ENCODE measurements at places on chromosomes 4 and X.

GRCh38 chr4:152264106-152264505 lies 271.8 kb downstream of the FBXW7 start:
- DNase-seq, result no peak

GRCh38 chr4:152265149-152265621 lies 270.7 kb downstream of the FBXW7 start:
- no peak for DNase-seq

DNA sequence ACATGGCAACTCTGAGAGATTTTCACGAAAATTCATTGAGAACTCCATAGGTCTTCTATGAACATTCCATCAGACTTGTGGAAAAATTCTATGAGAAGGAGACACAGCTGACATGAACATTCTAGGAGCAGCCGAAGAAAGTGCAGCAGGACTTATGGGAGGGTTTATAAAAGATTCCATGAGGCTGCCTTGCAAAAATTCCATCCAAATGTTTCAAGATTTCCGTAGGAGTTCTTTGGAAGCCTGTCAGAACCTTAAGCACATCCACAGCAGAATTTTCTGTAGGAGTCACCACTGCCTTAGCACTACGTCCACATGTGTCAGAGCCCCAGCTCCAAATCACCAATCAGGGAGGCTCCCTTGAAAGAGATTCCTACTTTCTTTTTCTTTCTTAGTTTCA lies 67.0 kb upstream of the MSX1 start:
- DNase-seq, result no peak

GRCh38 chrX:6732101-6732500 lies 197.2 kb upstream of the VCX3A start:
- DNase-seq, result no peak

GRCh38 chrX:10230222-10230621 lies 73.4 kb downstream of the CLCN4 start:
- no peak for DNase-seq

DNA sequence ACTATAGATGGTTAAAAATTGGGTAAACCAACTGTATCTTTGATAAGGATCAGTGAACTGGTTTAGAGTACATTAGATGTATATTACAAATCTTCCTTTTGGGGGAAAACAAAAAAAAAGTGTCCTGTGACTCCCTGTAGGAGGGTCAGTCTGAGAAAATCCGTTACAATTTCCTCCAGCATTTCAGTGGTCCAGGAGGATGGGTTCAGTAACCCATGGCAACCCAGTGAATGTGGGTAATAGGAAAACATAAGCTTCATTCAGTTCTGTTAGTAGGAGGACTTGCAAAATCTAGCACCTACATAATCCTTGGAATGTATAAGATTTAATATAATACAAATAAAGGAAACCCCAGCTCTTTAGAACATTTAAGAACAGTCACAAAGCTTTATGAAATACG lies 16.2 kb downstream of the STOX2 start:
- DNase-seq, result no peak

- DNase-seq, result no peak
These were observed 592.7 kb downstream of the GRXCR1 start for GRCh38 chr4:43485196-43485595.

GRCh38 chrX:18789916-18790315 lies 82.5 kb downstream of the PPEF1 start:
- no peak for DNase-seq

GRCh38 chr4:110787109-110787508 lies 164.2 kb upstream of the PITX2 start:
- no peak for DNase-seq

- no peak for DNase-seq
These were observed 270.5 kb downstream of the TENM3 start for GRCh38 chr4:182513587-182514291.

DNA sequence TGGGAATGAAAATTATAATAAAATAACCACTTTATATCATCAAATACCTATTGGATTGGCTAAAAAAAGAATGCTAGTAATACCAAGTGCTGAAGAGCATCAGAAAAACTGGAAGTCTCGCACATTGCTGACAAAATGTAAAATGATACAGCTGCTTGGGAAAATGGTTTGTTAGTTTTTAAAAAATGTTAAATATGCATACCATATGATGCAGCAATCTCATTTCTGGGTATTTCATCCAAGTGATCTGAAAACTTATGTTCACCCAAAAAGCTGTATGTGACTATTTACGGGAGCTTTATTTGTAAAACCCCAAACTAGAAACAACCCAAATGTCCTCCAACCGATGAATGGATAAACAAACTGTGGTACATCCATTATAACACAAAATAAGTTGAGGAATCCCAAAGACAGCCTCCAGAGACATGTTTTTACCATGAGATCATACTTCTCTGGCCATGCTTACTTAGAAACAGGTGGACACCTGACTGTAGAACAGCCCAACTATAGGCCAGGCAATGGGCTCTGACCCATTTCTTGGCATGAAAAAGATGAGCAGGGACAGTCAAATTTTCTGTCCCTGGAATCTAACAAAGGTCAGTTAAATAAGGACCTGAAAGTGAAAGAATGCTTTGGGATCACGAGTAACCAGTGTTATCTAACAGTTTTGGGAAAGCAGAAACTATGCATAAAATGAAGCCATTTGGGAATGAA lies 47.5 kb upstream of the FAM120C start:
- no peak for DNase-seq

DNA sequence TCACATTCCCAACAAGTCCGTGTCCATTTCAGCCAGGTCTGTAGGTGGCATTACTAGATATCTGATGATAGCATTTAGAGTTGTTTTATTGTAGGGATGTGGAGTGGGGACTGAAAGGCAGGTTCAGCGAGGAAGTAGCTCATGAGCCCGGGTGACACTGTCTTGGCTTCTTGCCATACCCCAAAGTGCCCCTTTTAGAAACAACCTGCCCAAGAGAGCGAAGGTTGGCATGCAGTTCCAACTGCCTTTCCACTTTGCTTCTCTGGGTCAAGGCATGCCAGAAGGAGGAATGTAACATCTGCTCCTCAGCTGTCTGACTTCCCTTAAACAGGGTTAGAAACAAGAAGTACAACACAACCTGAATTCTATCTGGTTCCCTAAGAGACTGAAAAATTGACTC lies 9.0 kb downstream of the GRIA3 start:
- DNase-seq, result no peak

- DNase-seq, result no peak
These were observed 2.8 kb upstream of the CLCN5 start for GRCh38 chrX:49919617-49920016.

GRCh38 chr4:113539408-113539807 lies 222.1 kb downstream of the CAMK2D start:
- no peak for DNase-seq

GRCh38 chr4:140059159-140059558 lies 94.8 kb downstream of the MAML3 start:
- no peak for DNase-seq

GRCh38 chrX:40579900-40580536 lies 752 bp upstream of the ATP6AP2 start:
- no peak for DNase-seq

- DNase-seq, result no peak
These were observed 73.2 kb upstream of the UCP1 start for GRCh38 chr4:140641789-140642439.

DNA sequence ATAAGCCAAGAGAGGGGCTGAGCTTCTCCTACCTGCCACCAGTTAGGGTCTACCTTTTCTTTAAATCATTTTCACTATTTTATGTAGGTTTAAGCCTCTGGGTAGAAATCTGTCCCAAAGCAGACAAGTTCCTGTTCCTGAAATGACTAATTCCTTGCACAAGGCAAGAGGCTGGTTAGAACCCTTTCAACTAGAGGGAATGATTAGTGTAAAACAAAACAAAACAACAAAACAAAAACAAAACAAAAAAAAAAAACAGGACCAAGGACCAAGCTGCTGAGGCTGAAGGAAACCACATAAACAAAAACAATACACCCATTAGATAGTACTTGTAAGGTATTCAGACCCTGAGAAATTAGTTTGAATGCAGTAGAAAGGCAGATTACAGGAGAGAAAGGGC lies 62.7 kb downstream of the MAML3 start:
- DNase-seq, result no peak

DNA sequence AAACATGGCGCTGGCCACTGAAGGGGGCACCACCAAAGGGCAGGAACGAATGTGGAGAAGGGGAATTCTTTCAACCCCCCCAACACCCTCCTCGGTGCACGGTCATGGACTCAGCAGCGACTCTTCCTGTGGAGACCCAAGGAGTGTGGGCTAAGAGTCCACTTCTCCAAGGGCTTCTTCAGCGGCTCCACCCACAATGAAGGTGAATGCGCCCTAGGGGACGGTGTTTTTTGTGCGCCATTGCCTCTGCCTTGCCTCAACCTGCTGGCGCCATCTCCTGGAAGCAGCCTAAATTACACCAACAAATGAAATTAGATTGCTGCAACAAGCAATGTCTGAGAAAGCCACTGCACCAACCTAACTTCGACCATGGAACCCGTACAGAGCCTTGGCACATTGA lies 169.2 kb upstream of the MAGEB18 start:
- DNase-seq, result no peak

- no peak for DNase-seq
These were observed 152.3 kb downstream of the LRBA start for GRCh38 chr4:150862829-150863228.

DNA sequence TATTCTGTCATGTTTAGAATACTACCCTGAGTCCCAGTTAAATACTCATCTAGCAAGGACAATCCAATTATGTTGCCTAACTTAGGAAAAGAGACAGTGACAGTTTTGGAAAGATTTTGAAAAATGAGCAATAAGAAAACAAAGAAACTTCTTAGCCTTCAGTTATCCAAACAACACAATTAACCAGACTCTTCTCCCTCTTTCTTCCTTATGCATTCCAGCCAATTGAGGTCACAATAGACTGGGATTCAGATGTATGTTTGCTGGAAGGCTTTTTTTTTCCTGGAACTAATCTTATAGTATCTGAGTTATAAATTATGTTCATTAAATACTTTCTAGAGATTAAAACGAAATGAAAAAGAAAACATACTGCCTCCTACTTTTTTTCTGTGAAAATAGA lies 109.6 kb downstream of the GUCY2F start:
- DNase-seq, result no peak

- DNase-seq, result no peak
These were observed 5.3 kb downstream of the DIAPH2 start for GRCh38 chrX:96689991-96690390.

- DNase-seq, result no peak
These were observed 9.3 kb downstream of the ZNF185 start for GRCh38 chrX:152907084-152907651.

DNA sequence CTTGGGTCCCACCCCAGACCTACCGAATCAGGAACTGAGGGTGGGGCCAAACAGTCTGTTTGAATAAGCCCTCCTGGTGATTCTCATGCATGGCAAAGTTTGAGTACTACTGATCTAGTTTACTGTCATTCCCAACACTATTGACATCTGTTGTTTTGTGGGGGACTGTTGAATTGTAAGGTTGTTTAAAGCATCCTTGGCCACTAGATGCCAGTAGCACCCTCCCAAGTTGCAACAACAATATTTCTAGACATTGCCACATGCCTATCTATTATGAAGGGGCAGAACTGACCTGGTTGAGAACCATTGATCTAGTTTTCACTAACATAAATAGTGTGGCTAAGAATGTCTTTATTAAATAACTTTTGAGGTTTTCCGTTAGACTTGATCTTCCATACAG lies 15.1 kb downstream of the TAF9B start:
- peak; percentile 24 for DNase-seq

DNA sequence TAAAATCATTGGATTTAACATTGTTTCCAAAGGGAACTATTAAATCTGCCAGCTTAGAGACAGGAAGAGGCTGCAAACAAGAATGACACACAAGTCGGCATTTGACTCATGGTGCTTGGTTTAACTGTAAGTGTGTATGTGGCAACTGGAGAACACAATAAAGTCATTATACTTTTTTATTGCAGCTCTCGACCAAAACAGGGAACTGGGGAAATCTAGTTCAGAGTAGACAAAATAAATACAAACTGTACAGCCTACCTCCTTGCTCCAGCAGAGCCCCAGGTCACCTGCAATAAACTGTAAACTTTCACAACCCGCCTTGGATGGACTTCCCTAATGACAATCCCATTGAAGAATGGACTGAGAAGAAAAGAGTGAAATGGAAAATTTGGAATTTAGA lies 24.0 kb downstream of the NPY5R start:
- no peak for DNase-seq

GRCh38 chr4:53928825-53929224 lies 135.6 kb downstream of the CHIC2 start:
- DNase-seq, result no peak
